ENCODE measurements at places on chromosomes 11 and 22.
A peak's percentile ranks its signal among the peaks of the same experiment; 100 is the strongest.

DNA sequence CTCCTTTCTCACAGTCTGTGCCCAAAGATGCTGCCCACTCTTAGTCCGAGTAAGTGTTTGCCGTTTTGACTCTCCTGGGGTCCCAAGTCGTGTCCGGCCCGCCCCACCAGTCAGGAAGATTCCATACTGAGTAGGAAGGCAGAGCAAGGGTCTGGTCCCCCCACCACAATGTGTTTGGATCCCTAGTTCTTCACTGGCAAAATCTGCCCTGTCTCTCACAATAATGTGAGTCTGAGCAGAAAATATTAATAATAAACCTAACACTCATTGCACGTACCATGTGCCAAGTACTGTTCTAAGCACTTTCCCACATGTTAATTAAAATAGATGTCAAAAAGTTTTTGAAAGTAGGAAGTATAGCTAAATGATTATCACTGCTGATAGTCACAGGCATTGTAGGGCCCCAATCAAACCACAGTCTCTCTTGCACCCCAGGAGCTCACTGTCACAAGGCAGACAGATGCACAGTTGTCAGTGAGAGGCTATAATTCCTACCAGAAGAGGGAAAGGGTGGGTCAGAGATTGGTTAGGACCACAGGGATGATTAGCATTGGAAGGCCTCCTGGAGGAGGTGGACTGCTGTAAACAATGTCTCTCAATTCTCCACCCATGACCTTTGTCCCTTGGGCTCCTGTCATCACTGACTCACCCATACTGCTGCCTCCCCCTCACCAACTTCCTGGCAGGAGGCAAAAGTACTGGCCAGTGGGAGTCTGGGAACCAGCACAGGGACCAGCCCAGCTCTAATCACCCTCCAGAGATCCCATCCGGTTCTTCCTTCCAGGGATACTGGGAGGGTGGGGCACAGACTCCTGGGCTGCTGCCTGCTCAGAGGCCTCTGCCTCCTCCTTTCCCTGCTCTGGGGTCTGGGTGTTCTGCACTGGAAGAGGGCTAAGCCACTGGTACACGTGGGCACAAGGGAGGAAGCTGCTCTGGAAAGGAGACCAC lies 1.0 kb upstream of the POLD4 start:
- H3K27ac ChIP-seq: peak overlapping the region; percentile 100
- H3K36me3 ChIP-seq: no peaks in the 10 kb centered on the region
- DNase-seq: peak; percentile 91

GRCh38 chr11:65435981-65436411 lies 13.4 kb downstream of the NEAT1 start:
- peak overlapping the region; percentile 16 for H3K27ac ChIP-seq
- H3K4me1 ChIP-seq: peaks cover 87% of the 10 kb centered on the region
- H3K36me3 ChIP-seq: peaks cover 100% of the 10 kb centered on the region
- DNase-seq: no peak

- H3K4me1 ChIP-seq: no peaks in the 10 kb centered on the region
- no peaks in the 10 kb centered on the region for H3K27me3 ChIP-seq
- H3K27ac ChIP-seq: no peak overlapping the region
- DNase-seq: no peak
- H3K4me3 ChIP-seq: no peak overlapping the region
- no peaks in the 10 kb centered on the region for H3K36me3 ChIP-seq
Measured at GRCh38 chr22:40007853-40008710, 13.3 kb downstream of the FAM83F start.

DNA sequence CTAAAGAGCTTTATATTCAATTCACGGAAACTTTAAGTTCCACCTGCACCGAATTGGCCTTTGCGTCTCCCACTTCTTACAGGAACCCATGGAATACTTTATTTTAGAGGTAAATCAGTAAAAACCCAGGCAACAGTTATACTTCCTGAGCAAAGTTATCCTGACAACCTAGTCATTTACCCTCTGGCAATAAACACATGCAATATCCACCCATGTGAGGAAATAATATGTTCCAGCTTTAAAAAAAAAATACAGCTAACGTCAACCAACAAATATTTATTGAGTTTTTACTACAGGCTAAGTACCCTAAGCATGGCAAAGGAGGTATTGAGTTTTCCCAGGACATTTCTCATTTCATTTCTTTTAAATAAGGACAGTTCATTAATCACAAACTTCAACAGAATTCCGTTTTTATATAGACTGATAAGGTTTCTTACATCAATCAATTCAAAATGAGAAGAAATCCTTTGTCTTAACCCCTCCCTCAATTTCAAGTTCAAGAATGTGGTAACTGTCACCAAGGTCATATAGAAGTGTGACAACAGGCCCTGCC lies 38.3 kb upstream of the CCDC34 start:
- no peak overlapping the region for H3K27ac ChIP-seq
- H3K4me1 ChIP-seq: peaks cover under 1% of the 10 kb centered on the region
- no peaks in the 10 kb centered on the region for H3K27me3 ChIP-seq
- no peaks in the 10 kb centered on the region for H3K36me3 ChIP-seq
- DNase-seq: no peak

- H3K27ac ChIP-seq: peak overlapping the region; percentile 25
- no peaks in the 10 kb centered on the region for H3K27me3 ChIP-seq
- H3K36me3 ChIP-seq: peaks cover 31% of the 10 kb centered on the region
- peak; percentile 40 for DNase-seq
- H3K4me3 ChIP-seq: no peak overlapping the region
Measured at GRCh38 chr11:17985517-17985916, 27.3 kb downstream of the SERGEF start.

DNA sequence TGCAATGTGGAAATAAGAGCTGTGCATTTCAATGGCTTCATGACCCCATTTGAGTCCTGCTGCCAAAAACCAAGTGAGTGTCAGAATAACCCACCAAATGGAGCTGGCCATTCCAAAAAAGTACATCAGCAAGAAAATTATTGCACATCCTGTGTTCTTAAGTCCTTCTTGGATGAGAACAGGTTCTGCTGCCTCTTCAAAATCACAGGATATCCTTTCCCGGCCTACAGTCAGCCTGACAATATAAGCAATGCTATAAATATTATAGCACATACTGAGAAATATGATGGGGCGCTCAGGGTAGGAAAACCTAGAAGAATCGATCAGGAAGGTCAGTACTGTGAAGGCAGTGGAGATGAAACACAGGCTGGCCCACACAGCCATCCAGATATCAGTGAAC lies 3.5 kb downstream of the FZD4 start:
- DNase-seq: no peak
- H3K27me3 ChIP-seq: no peaks in the 10 kb centered on the region
- H3K4me3 ChIP-seq: peak overlapping the region; percentile 84

- H3K27me3 ChIP-seq: no peaks in the 10 kb centered on the region
- H3K4me3 ChIP-seq: no peak overlapping the region
- no peak overlapping the region for H3K27ac ChIP-seq
- peak; percentile 6 for DNase-seq
- H3K4me1 ChIP-seq: no peaks in the 10 kb centered on the region
- H3K36me3 ChIP-seq: no peaks in the 10 kb centered on the region
Measured at GRCh38 chr22:47190276-47190956, 428.0 kb downstream of the TBC1D22A start.

GRCh38 chr22:29326481-29326880 lies 11.0 kb upstream of the RASL10A start:
- H3K27ac ChIP-seq: no peak overlapping the region
- DNase-seq: no peak
- H3K27me3 ChIP-seq: no peaks in the 10 kb centered on the region
- H3K4me1 ChIP-seq: no peaks in the 10 kb centered on the region
- H3K4me3 ChIP-seq: no peak overlapping the region
- H3K36me3 ChIP-seq: no peaks in the 10 kb centered on the region

DNA sequence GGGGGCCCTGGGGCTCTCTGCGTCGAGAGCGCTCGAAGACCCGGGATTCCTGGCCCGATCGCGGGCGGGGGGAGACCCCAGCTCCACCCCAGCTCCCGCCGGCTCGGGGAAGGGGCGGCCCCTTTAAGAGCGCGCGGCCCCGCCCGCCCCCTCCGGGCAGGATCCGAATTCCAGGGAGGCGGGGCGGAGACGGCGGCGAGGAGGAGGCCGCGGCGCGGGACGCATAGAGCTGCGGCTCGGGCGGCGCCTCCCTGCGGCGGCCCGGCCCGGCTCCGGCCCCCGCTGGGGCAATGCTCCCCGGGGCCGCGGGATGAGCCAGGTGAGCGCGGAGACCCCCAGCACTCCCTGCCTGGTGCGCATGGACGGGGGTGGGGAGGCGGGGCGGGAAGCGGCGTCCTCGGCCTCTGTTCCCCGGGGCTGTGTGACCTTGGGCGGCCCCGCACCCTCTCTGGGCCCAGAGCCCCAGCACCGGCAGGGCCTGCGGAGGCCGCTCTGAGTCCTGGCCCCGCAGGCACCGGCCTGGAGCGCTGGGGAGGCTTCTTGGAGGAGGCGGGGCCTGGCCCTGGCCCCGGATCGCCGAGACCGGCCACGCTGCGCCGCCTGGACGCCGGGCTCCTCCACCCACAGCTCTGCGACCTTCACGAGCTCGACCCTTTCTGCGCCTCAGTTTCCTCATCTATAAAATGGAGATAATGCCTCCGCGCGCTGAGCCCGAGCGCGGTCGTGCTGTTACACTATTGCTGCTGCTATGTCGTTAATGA lies 565 bp downstream of the GAS2L1 start:
- H3K4me3 ChIP-seq: peak overlapping the region; percentile 63
- H3K36me3 ChIP-seq: no peaks in the 10 kb centered on the region
- peak; percentile 88 for DNase-seq
- peaks cover 40% of the 10 kb centered on the region for H3K4me1 ChIP-seq
- H3K27ac ChIP-seq: peak overlapping the region; percentile 89

DNA sequence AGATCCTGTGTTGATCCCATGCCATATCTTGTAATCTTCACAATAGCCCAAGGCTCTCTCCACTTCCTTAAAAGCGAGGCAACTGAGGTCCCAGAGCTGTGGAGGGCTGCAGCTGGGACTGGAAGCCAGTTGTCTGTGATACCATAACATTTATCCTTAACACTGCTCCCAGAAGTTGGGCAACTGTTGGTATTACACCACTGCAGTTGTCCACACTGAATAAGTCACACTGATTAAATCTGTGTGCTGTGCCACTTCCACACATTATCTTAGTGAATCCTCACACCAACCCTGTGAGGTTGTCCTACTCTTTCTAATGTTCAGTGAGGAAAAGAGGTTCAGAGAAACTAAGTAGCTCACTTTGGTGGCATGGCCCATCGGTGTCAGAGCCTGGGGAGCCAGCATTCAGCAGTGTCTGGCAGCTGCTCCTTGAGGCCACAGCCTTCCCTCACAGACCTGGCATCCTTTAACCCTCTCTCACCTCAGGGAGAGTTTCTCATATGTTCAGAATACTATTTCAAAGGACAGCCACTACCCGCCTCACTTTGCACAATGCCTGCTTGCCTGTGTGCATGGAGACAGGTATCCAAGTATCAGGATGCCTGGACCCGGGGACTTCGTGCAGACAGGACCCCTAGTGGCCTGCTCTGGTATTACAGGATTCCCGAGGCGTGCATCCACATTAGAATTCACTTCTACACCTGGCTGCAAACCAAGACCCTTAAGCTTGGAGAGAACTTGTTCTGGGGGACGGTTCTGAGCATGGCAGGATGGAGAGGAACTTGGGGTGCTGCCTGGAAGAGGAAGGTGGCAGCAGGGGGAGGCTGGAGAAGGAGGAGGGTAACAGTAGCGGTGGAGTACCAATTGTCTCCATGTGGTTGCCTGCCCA lies 221.9 kb upstream of the TBCEL start:
- no peaks in the 10 kb centered on the region for H3K36me3 ChIP-seq
- no peaks in the 10 kb centered on the region for H3K4me1 ChIP-seq
- H3K27ac ChIP-seq: no peak overlapping the region
- DNase-seq: peak; percentile 42
- H3K4me3 ChIP-seq: no peak overlapping the region

DNA sequence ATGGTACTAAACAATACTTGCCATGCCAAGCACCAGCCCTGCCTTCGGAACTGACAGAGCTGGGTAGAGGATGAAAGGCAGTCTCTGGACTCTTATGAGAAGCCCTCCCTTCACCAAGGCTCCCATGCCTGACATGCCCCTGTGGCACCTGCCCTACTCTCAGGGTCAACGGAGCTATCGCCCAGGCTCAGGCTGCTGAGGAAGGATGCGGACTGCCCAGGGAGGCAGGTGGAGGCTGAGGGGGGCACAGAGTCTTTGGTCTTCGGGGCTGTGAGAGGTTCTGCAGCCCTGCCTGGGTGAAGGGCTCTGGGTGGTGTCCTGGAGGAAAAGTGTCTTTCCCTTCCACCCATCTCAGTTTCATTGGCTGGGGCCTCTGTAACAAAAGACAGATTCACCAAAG lies 290.8 kb upstream of the B3GAT1 start:
- no peak overlapping the region for H3K4me3 ChIP-seq
- H3K36me3 ChIP-seq: no peaks in the 10 kb centered on the region
- H3K27me3 ChIP-seq: no peaks in the 10 kb centered on the region
